ENCODE measurements at places on chromosomes 4 and X. TPM values are rescaled to one million over a fixed set of nuclear protein-coding genes. Genes with fewer than 3 reads are reported as not detected.

MEPE gene
- total RNA-seq = not detected

NPY5R gene
- total RNA-seq = 4.5 TPM

SMIM31 gene
- not detected for total RNA-seq

ADH1C gene
- 0.23 TPM for total RNA-seq

ZNF518B gene
- 16.7 TPM for total RNA-seq

EDNRA gene
- total RNA-seq = 2.5 TPM

ATP11C gene
- total RNA-seq = 33.6 TPM

VCX3B gene
- not detected for total RNA-seq

CXorf49 gene
- total RNA-seq = not detected

FDCSP gene
- total RNA-seq = not detected

IL13RA2 gene
- not detected for total RNA-seq

UBA6 gene
- total RNA-seq = 79.0 TPM

STBD1 gene
- total RNA-seq = 2.0 TPM

HSD17B11 gene
- total RNA-seq = 14.8 TPM

CDX4 gene
- 5.2 TPM for total RNA-seq

PRDM8 gene
- total RNA-seq = not detected

TKTL2 gene
- not detected for total RNA-seq

GABRQ gene
- 8.6 TPM for total RNA-seq

- no peak for DNase-seq
These were observed 145.0 kb downstream of the SPCS3 start for GRCh38 chr4:176464748-176465147.

DNA sequence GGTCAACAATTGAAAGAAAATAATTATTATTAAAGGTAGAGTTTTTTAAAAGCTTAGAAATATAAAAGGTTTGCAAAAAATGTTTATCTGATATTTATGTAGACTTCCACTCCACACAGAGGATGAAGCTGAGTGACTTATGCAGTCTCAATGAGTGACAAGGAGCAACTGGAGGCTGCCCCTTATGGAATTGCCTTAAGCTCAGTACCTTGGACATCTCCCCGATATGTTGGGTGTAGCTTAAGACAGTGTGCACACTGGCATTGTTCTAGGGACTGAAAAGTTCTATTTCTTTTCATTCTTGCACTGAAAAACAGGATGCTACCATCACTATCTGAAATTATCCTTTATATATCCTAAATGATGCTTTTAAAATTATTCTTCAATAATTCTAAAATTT, 292.1 kb downstream of the PRDM5 start:
- DNase-seq = no peak

- peak; percentile 80 for DNase-seq
These were observed at the start of gene ATP11C for GRCh38 chrX:139932901-139933796. ATP11C (minus strand) TSS chrX:139933053; CDS start chrX:139932042, 1,011 bp downstream.

DNA sequence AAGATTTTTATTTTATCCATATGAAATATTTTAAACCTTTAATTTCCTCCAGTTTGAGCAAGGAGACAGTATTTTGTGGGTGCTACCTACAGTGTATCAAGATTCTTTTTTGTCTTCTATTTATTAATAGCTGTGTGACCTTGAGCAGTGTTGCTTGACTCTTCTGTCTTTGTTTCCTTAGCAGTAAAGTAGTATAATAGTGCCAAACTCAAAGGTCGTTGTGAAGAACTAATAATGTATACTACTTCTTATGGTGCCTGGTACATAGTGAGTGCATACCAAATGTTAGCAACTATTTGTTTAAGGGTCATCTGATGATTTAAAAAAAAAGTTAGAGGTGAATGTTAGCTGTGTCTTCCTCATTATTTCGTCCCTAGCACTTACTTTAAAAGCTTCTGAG, 30.5 kb downstream of the SMARCAD1 start:
- DNase-seq = no peak

DNA sequence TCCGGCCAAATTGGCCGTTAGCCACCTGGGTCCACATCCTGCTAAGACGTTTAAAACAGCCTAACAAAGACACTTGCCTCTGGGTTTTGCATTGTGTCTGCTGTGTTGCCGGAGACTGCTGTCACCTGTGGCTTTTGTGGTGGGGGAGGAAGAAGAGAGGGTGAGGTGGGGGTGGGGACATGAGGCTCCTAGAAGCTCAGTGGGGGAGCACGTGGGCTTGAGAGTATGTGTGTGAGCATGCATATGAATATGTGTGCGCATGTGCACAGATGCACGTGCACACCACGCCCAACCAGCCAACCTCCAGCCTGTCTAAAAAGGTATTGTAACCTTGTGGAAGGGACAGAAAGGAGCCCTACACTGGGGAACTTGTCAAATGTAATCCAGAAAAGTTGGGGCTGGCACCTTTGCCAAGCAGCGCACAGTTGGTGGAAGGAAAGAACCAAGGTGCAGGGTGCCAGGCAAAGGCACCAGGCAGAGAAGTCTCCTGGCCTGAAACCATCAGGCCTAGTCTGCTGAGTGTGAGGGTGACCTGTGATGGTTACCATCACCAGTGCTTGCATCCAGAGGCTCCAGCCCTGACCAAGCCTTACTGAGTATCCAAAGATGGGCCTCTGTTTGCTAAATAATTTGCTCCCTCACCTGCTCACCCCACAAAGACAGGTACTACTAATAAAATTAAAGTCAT, 10.1 kb upstream of the SASH3 start:
- no peak for DNase-seq

DNA sequence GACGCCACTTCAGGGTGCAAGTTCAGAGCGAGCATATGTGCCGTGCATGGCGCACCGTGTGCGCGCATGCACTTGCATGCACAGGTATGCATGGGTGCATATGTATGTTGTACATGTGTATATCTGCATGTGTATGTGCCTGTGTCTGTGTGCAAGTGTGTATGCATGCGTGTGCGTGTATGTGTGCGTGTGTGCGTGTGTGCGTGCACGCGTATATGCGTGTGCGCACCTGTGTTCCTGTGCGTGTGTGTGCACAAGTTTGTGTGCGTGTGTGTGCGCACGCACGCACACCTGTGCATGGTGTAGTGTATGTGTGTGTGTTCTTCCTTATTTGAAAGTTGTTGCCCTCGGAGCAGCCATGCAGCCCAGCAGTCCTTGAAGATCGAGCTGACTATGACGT, 76.8 kb downstream of the GPR143 start:
- DNase-seq = no peak

- no peak for DNase-seq
These were observed 150.5 kb upstream of the RXFP1 start for GRCh38 chr4:158371158-158371557.

DNA sequence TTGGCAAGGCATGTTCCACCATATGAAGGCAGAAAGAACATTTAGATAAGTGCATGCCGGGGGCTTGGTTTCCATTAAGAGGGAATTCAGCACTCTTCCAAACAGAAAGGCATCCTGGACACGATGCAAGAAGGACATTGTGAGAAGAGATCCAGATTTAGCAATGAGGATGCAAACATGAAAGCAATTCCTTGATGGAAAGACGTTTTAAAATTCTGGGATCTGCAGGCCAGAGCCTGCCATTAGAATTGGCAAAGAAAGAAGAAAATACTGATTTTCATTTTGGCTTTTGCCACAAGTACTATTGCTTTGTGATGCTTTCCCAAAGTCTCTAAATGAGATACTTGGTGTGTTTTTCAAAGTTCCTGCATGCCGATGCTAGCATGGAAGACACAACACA, 367.6 kb downstream of the PPP3CA start:
- DNase-seq = no peak

- no peak for DNase-seq
These were observed 254.6 kb upstream of the GK2 start for GRCh38 chr4:79662651-79663050.

DNA sequence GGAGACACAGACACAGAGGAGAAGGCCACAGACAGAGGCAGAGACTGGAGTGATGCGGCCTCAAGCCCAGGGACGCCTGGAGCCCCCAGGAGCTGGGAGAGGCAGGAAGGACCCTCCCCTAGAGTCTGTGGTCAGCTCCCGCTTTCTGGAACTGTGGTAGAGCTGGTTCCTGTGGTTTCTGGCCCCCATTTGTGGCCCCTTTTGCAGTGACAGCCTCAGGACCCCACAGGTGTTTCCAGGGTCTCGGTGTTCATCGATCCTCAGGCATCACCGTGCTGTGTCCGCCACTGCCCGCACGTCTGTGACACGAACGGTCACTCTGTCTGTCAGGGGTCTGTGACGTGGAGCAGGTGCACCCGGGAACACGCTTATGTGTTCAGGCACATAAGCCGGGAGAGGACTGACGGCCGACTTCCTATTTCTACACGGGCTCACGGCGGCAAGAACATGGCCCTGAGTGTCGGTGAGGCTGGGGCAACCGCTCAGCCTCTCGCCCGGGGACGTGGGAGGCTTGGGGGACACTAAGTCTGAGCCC, 7.9 kb downstream of the GTPBP6 start:
- DNase-seq = no peak

- DNase-seq = no peak
These were observed 93.6 kb downstream of the AFF2 start for GRCh38 chrX:148593987-148594386.

- no peak for DNase-seq
These were observed 1.1 kb upstream of the CUL4B start for GRCh38 chrX:120561634-120562568.

- DNase-seq = no peak
These were observed 368.0 kb upstream of the TECRL start for GRCh38 chr4:64777286-64777685.

DNA sequence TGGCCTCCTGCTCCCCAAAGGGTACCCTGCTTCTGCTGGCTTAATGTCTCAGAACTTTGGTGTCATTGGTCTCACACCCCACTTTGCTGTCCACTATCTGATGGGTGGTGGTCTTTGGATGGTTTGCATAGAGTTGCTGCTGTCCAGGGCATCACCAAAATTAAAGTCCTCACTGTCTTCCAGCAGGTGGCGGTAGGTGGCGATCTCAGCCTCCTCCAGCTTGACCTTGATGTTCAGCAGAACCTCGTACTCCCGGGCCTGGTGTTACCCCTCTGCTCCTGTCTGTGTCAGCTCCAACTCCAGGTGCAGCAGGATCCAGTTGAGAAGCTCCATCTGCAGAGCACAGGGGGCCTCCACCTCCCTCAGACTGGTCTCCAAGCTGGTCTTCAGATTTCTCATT, 1169.5 kb upstream of the PABPC4L start:
- peak; percentile 65 for DNase-seq

- no peak for DNase-seq
These were observed 107.8 kb downstream of the STOX2 start for GRCh38 chr4:184012937-184013336.

GRCh38 chr4:173281406-173282255, 52.5 kb downstream of the HMGB2 start:
- no peak for DNase-seq

Data from WTC11 (cell line).